ENCODE measurements at places on chromosomes 7 and 10.

GRCh38 chr10:44178281-44178680 lies 206.6 kb downstream of the CXCL12 start:
- no peak for DNase-seq

DNA sequence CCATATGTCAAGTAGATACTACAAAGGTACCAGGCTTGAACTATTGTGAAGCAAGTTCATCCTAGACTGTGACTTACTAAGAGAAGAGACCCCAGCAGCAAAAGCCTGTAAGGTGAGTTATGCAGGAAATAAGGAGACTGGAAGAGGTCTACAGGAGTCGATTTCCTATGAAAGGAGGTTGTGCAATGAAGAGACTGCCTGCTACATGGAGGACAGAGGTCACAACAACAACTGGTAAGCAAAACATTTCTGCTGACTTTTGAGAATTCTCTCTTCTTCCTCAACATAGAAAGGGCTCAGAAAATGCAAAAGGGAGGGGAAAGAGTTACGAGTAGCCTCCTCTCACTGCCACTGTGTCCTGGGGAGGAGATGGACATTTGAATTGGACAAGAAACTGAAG lies 42.4 kb downstream of the PDK4 start:
- no peak for DNase-seq

GRCh38 chr7:151218170-151218569 lies 7.9 kb upstream of the H2BK1 start:
- DNase-seq: no peak

GRCh38 chr10:124091646-124092249 lies 1.6 kb downstream of the CHST15 start:
- DNase-seq: no peak

DNA sequence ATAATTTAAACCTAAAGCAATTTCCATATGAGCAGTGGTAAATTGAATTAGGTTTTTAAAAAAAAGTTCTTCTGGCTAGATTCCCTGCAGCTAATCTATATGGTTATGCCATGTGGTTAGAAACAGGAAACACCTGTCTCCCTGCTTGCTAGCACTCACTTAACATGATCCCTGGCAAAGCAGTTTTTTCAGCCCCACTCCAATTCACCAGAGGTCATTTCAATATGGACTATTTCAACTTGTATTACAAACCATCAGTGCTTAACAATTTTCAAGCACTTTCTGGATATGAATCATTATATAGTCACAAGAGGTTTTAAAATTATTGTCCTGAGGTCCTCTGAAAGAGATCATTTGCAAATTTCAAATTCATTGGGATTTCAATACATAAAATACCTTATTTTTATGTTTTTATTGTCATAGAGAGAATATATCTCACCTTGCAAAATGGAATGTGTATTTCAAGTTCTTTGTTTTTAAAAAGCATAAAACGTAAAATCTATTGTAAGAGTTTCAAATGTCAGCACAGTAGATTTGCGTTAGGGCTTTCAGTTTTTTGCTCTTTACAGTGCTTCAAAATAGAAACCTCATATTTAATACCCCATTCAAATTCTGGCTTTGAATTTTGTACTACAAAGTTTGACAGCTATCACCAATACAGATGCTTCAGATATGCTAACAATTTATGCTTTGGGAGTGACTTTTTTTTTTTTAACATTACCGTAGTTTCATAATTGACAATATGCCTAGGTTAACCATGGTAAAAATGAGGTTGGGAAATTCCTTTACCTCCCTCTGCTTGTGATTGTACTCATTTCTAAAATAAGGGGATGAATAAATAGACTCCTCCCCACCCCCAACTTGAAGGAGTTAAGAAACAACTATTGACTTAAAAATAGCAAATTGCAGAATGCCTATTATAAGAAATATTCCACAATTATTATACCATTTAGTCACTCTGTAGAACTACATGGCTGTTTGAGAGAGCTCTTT lies 117.5 kb upstream of the HGF start:
- DNase-seq: peak; percentile 42

DNA sequence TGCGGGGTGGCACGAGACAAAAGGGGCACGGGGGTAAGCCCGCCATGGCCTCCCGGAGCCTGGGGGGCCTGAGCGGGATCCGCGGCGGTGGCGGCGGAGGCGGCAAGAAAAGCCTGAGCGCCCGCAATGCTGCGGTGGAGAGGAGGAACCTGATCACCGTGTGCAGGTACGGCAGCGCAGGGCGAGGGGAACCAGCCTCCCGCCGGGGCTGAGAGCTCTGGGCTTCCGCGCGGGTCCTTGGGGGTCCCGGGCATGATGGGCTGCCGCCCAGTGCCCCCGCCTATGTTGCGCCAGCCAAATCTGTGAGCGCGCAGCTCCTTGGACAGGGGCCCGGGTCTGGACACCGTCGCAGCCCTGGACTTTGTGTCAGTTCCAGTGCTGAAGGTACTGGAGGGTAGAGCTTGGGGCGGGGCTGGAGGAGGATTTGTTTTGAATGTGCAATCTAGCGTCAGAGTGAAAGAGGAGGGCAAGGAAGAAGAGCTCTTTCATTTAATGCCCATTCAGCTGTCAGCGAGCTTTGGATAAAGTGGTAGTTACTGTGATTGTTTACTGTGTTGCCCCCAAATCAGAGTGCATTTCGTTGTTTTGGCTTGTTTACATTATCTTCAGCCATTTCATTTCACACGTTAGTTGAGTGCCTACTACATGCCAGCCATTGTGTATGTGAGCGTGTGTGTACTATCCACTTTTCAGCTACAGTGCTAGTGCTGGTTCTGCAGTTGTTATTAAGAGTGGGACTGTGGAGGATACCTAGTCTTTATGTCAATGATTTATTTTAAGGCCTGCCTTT lies 777 bp downstream of the RUNDC3B start:
- DNase-seq: no peak

DNA sequence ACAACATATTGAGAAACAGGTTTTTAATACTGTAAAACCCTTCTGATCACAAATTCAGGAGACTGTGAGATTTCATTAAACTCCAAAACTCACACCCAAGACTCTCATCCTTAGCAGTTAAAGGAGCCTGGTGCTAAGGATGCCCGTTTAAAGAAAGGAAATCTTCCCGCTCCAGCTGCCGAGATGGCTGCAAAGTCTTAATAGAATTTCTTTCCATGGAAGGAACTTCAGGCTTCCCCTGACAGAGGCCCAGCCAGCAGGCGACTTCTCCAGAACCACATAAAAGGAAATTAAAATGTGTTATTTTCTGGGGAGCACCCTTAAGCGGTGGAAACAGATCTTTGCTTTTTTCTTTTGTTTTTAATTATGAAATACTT lies 104.7 kb upstream of the CHST15 start:
- DNase-seq: no peak

GRCh38 chr10:70445718-70446657 lies 4.5 kb upstream of the NODAL start:
- DNase-seq: no peak

DNA sequence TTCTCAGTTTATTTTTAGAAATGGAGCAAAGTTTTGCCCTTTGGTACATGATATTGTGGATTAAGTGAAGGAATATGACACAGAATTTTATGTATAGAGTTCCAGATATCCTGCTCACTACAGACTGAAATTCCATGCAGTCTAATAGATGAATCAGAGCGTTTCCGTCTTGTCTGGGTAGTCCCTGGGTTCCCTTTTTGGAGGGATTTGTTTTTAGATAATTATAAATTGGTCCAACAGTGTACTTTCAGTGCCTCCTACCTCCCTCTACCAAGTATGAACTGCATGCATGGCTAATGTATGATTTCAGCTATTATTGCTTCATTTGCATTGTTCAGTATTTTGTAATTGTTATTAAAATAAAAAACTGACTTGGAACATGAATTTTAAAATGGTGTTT lies 74.4 kb downstream of the SEPTIN7 start:
- no peak for DNase-seq

GRCh38 chr10:44387853-44388251 lies 3.0 kb upstream of the CXCL12 start:
- DNase-seq: no peak

DNA sequence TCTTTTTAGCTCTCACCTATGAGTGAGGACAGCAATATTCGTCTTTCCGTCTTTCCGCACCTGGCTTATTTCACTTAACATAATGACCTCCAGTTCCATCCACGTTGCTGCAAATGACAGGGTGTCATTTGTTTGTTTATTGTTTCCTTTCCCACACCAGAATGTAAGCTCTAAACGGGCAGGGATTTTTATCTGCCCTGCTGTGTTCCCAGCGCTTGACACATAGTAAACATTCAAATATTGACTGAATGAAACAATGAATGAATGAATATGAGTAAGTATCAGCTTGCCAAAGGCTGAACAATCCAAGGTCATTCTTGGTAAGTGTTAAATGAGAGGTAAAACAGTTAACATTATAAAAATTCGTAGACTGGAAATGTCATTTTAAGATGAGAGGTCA lies 12.8 kb downstream of the SH3PXD2A start:
- no peak for DNase-seq

DNA sequence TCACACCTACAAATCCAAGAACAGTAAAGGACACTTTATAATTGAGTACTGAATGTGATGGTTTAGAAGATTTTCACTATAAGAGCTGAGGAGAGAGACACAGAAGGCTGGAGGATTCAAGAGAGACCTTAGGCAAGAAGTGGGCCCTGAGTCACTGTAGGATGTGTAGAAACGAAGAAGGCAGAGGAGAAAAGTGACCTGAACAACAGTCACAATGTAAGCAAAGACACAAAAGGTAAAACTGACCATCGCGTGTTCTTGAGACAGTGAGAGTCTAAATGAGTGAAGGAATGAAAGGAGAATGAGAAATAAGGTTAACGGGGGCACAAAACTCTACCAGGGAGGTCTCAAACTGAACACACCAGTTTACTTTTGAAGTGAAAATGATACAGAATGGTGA lies 298.2 kb upstream of the LRGUK start:
- DNase-seq: no peak

DNA sequence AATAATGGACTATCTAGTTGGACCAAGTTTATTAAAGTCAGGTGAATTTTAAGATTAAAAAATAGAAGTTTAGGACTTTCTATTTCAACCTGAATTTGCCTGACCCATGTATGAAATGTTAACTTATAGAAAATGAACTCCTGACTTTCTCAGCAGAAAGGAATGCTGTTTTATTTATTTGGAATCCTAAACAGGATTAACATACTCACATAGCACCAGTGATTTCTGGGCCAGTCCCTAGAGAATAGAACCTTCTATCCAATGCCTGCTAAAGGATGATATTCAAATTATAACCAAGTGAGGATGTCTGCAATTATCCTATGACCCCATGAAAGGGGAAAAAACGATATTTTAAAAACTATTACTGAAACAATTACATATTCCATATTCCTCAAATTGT lies 148.8 kb downstream of the CHRM2 start:
- DNase-seq: no peak

DNA sequence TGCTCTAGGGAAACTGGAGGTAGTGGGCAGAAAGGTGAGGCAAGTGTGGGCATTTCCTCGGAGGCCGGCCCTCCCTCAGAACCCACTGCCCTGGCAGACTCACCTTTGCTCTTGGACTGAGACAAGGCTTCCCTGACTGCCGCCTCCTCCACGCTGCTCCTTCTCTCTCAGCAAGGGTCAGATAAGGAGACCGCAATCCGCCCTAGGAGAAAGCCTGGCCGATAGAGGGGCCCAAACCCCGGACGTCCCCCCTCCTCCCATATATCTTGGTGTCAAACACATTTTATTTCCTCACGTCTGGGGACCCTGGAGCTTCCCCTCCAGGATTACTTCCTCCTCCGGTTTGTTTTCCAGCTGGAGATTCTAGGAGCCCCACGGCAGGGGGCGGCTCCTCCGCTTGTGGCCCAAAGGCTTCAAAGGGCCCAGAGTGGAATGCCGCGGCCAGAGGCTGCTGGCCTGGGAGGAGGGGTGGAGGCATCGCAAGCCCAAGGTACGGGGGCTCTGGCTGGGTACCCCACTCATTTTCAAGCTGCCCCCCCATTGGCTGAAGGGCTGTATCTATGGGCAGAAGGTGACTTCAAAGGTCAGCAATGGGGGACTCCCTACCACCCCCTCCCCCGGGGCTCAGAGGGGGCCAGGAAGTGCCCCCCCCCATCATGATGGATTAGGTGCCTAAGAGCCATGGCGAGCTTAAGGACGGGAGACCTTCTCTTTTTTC lies 31.7 kb upstream of the LBX1 start:
- DNase-seq: no peak

DNA sequence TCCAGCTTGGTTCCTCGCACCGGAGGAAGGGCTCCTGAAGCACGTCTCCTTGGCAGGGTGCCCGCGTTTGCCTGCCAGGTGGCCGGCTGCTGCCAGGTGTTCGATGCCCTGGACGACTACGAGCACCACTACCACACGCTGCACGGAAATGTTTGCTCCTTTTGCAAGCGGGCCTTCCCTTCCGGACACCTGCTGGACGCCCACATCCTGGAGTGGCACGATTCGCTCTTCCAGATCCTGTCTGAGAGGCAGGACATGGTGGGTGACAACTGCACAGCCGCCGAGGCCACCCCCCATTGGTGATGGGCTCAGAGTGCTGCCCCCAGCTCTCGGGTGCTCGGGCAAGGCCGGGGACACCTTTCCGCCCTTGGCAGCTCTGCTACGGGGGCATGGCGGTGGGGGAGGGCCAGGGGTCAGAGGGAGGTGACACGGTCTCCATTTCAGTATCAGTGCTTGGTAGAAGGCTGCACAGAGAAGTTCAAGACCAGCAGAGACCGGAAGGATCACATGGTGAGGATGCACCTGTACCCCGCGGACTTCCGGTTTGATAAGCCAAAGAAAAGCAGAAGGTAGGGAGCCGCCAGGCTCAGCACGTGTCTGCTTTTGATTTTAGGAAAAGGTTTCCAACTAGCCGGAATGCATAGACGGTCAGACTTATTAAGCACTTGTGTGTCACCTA lies 1.1 kb downstream of the ZNF511 start:
- DNase-seq: no peak

- DNase-seq: no peak
Measured at GRCh38 chr10:60485025-60485424, 95.3 kb upstream of the ANK3 start.
